Lower leg skin (tissue), 4 donors: ENCODE measurements at places on chromosomes 5 and 9. TPM values are rescaled to one million over a fixed set of nuclear protein-coding genes. Genes with fewer than 3 reads are reported as not detected.

DNA sequence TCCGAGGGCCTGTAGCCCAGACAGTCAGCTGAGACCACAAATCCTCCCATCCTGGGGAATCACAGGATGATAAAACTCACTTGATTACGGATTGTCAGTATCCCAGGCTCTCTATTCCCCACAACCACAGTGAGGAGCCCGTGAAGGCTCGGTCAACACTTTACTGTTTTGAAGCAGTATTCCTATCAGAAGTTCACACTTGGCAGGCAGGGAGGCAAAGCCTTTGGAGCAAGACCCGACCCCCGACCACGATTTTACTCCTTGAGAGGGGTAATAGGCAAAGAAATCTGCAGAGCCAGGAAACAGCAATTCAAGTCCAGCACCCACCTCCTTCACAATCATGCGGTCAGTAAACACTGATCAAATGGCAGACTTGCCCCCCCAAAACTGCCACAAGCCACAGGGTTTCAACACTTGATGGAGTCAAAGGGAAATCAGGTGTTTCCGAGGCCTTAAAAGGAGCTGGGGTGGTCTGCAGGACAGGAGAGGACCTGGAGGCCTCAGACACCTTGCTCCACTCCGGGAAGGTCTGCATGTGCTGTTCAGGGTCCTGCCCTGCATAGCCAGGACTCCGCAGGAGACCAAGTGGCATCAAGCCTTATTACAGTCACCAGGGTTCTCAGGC is 25.2 kb downstream of the BICD2 start:
- DNase-seq: peak; percentile 76

GRCh38 chr9:20462410-20462809 is 159.9 kb downstream of the MLLT3 start:
- DNase-seq: no peak

The PFDN1 gene
- 61.2 TPM for total RNA-seq

The MRPS2 gene
- total RNA-seq: 43.8 TPM

The BTNL3 gene
- not detected for total RNA-seq
